ENCODE measurements at places on chromosomes 7 and 10. TPM values are rescaled to one million over a fixed set of nuclear protein-coding genes. Genes with fewer than 3 reads are reported as not detected.

OR2A12 gene
- not detected for total RNA-seq

FEZF1 gene
- not detected for total RNA-seq

DNA sequence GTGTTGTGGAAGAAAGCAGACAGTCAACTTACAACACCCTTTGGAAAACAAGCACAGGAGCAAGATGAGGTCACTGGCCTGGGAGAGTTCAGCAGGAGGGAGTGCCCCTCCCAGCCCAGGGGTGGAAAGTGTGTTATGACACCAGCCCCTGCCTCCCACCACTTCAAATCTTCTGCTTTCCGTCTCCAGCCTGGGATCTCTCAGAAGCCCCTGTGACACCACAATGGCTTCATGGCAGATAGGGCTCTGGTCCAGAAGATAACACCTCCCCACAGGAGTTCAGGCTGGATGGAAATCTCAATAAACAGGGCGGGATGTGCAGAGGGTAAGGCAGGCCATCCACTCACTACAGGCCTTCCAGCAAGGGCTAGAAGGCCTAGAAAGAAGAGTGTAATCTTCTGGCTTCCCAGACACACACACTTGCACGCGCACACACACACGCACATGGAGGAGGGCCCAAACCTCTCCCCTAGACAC is 48.7 kb upstream of the ZMIZ1 start:
- no peaks in the 10 kb centered on the region for H3K4me1 ChIP-seq
- H3K27me3 ChIP-seq: no peaks in the 10 kb centered on the region
- H3K36me3 ChIP-seq: no peaks in the 10 kb centered on the region
- H3K27ac ChIP-seq: no peak overlapping the region

GRCh38 chr7:107045980-107046379 is 1.5 kb downstream of the PRKAR2B start:
- no peaks in the 10 kb centered on the region for H3K36me3 ChIP-seq
- no peak overlapping the region for H3K27ac ChIP-seq
- H3K27me3 ChIP-seq: no peaks in the 10 kb centered on the region
